NCI-H187 treated with DMSO at 0.1 percent for 48 hours (cell line): ENCODE measurements at places on chromosomes 12 and 14.

GRCh38 chr12:116489116-116489515 is 70.1 kb upstream of the MAP1LC3B2 start:
- no peak for DNase-seq

DNA sequence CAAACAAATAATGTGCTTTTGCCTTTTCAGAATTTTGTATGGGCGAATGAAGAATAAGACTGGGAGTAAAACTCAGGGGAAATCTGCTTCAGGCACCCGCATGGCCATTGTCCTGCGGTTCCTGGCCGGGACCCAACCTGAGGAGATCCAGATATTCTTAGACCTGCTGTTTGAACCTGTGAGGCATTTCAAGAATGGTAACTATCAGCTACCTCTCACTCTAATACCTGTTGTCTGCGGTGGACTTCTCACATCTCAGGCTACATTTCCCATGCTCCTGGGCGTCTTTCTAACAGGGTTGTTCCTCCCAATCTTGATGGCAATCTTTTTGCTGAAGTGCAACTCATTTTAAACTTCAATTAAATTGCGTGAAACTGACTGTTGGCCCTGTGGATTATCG is 47.1 kb downstream of the UTP20 start:
- DNase-seq, result no peak

- no peak for DNase-seq
Observed at GRCh38 chr14:55354500-55354899, 57.1 kb downstream of the ATG14 start.

- no peak for DNase-seq
Observed at GRCh38 chr12:111221062-111222026, 147.6 kb downstream of the PHETA1 start.

- no peak for DNase-seq
Observed at GRCh38 chr14:94115631-94116030, 5.1 kb downstream of the IFI27 start.

DNA sequence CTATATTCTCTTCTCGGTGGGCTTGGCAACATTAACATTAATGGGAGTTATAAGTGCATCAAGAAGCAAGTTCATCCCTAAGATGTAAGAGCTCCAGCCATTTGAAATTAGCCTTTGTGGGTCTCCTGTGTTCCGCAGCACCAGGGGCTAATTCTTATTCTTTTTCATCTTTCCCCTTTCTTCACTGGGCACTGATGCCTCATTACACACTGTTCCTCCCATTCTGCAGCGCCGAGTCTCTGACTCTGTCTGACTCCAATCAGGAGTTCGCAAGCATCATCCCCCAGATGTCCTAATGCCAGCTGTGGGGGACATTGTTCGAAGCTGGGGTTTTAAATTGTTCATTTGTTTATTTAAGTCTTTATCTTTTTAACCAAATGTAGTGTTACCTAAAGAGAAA is 341.3 kb downstream of the EGLN3 start:
- no peak for DNase-seq

DNA sequence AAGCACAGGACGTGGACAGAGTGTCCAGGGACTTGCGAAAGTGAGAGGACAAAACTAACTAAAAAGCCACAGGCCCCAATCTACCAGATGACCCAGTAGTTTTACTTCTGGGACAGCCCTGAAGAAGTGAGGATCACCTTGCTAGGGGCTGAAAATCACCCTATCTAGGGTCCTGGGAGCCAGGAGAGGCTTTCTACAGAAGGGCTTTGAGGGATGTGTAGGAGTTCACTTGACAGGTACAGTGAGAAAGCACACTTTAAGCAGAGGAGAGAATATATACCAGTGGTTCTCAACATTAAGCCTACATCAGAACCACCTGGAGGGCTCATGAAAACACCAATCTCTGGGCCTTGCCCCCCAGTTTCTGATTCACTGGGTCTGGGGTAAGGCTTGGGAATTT is 60.8 kb downstream of the ZNF664 start:
- DNase-seq, result no peak

DNA sequence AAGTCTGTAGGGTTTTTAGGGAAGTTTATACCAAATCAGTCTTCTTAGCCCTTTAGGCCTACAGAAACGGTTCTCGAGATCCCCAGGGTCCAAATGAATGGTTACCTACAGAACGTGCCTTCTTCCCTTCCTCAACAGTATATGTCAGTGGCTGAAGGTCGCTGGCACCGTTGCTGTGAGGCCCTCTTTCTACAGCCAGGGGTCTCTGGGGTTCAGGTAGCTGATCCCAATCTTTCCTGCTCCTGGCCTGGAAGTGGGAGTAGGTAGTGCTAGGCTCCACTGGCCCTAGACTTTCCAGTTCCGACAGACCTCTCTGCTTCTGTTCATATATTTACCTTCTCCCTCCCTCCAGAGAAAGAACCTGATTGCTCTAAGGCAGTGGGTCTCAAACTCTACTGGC is 6.4 kb upstream of the EGLN3 start:
- DNase-seq, result no peak
